CD14-positive monocyte (primary cell): ENCODE measurements at places on chromosomes 3 and 15.

DNA sequence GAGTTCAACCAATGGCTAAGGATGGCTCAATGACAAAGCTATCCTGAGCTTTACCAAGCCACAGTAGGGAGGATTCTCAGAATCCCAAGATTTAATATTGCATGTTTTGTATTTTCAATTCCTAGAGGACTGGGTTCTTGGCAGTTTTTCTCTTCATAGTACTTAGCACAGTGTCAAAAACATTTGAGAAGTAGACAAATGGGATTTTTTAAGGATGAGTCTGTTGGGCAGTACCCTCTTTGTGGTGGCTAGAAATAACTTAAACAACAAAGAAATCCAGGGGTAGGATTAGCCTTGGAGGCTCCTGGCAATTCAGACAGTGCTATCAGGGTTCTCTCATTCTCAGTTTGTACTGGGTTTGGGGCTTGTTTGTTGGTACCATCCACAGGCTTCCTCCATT, 212.8 kb upstream of the RORA start:
- DNase-seq: no peak

DNA sequence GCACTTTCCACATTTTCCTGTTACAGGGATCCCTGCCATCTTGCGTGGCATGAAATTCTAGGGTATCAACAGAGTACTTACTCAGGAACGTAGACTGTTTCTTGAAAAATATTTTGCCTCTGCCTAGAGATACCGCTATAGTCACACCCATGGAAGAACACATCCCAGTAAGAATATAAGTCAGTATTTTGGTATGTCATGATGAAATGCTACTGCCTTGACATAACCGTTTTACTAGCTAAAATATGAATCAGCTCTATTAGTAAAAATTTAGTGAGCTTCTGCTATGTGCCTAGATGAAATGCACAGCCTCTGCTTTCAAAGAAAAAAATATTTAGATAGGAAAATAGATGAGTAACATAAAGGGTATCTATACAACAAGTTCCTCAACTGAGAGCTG, 276.4 kb downstream of the TBC1D5 start:
- DNase-seq: no peak

- peak; percentile 13 for DNase-seq
Measured at GRCh38 chr3:155581579-155581978, 163.3 kb downstream of the PLCH1 start.

- DNase-seq: no peak
Measured at GRCh38 chr3:172120912-172121311, 81.5 kb downstream of the FNDC3B start.

GRCh38 chr3:7713724-7714123, 787.9 kb upstream of the LMCD1 start:
- DNase-seq: no peak

- DNase-seq: no peak
Measured at GRCh38 chr15:73724212-73724611, 28.9 kb downstream of the INSYN1 start.

GRCh38 chr3:170689296-170689829, 103.5 kb upstream of the SLC7A14 start:
- no peak for DNase-seq

DNA sequence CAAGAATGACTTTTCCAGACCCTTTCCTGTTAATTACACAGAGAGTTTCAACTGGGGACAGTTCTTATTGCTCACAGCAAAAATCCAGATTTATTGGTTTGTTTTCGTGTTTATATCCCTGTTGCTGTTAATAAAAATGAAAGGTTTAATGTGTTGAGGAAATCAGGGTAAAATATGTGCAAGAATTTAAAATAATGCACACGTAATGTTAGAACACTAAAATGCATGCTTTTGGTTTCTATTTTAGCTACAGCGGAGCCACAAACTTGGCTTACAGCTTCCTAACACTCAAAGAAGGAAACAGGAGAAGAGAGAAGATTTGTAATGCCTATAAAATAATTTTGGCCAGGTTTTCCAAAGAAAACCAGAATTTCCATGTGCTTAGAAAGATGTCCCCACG, 62.7 kb downstream of the CASR start:
- DNase-seq: peak; percentile 44

DNA sequence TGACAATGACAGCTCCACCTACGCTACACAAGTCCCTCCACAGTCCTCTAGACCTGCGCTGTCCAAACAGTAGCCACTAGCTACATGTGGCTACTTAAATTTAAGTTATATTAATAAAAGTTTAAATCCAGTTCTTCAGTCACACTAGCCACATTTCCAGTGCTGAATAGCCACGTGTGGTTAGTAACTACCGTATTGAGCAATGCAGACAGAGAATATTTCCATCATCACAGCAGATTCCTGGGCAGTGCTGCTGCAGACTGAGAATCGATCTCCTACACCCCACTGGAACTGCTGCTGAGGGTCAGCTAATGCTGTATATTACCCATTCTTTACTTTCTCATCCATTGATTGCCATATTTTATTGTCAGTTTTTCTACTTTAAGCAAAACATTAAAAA, 40.9 kb downstream of the HDC start:
- no peak for DNase-seq

GRCh38 chr3:63467392-63467791, 185.1 kb upstream of the SNTN start:
- no peak for DNase-seq

DNA sequence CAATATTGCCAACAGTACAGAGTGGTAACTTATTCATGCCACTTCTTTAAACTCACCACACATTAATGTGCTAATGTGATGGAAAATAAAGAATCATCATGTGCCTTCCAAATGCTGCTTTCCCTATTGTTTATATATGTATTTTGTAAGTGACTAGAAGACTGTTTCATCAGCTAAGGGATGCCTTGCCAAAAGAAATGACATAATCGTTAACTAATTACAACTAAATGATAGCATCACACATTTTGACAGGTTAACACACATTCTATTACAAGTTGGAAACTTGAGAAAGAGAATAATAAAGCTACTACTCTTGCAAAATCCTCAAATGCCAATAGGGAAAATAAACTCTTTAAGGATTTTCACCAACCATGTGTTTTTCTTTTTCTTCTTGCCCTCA, 329.9 kb upstream of the AGTR1 start:
- DNase-seq: no peak

- no peak for DNase-seq
Measured at GRCh38 chr15:31241888-31242522, 84.6 kb upstream of the KLF13 start.

DNA sequence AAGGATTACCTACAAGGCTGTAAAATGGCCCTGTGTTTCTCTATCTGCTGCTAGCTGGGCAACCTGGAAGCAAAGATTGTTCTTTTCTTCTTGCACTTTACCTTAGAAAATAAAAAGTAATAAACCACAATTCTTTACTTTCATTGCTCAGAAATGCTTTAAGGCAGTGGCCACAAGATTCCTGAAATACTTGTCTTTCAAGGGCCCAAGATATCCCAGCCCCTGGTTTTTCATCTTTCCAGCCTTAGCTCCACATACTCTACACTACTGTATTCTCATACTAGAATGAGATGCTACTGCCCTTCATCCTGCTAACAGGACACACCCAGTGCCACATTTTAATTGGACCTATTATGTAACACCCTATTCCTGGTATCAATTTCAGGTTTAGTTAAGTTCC, 78.9 kb downstream of the GTF2E1 start:
- no peak for DNase-seq

- no peak for DNase-seq
Measured at GRCh38 chr3:23192816-23193215, 10.3 kb upstream of the UBE2E2 start.
